ENCODE measurements at places on chromosomes 12 and 14.

DNA sequence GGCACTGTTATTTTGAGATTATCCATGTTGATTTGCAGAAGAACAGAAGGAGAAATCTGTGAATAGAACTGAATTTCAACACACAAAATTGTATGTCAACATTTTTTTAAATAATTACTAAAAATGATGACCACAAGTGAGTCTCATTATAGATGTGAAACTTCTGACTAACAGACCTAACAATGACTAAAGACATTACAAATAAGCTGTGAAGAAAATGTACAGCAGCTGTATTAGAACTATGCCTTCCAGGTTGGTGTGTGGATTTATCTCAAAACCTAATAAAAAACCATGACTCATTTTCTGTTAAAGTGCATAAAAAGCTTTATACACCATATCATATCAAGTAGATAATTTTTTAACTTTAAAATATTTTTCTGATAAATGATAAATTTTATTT, 22.5 kb upstream of the FOXG1 start:
- DNase-seq: no peak

DNA sequence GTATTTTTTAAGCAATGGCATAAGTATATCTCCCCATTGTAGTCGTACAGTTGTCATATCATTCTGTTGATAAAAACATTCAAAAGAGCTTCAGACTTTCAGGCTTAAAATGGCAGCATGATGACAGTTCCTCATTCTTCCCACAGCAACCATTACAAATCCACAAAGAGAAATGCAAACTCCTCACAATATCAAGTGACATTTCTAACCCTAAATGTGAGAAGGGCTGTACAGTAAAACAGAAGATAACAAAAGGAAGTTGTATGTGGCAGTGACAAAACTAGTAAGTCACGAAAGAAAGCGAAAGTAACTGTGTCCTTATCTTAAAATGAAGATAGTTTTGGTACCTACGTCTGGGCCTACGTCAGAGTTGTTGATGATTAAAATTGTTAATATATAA, 46.7 kb downstream of the GXYLT1 start:
- no peak for DNase-seq

GRCh38 chr14:103840014-103840413, 7.4 kb downstream of the PPP1R13B start:
- DNase-seq: no peak

- no peak for DNase-seq
These were observed 212.0 kb downstream of the PTPRO start for GRCh38 chr12:15534322-15534721.

DNA sequence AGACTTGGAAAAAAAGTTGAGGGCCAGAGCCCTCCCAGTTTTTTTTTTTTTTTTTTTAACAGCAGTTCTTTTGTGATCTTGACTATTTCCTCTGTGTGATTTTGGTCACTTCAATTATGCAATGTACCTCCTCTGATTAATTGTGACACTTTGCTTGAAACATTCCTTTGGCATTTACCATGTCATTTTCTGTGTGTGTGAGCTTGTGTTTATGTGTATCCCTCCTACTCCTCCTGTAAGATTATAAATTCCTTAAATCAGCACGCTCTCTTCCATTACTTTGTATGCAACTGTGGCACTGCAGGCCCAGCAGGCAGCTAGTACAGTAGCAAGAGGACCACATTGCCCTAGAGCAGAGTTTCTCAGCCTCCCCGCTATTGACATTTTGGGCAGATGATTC, 33.2 kb upstream of the GALNT16 start:
- no peak for DNase-seq

GRCh38 chr12:109573914-109574244, 285 bp downstream of the MVK start:
- DNase-seq: no peak

DNA sequence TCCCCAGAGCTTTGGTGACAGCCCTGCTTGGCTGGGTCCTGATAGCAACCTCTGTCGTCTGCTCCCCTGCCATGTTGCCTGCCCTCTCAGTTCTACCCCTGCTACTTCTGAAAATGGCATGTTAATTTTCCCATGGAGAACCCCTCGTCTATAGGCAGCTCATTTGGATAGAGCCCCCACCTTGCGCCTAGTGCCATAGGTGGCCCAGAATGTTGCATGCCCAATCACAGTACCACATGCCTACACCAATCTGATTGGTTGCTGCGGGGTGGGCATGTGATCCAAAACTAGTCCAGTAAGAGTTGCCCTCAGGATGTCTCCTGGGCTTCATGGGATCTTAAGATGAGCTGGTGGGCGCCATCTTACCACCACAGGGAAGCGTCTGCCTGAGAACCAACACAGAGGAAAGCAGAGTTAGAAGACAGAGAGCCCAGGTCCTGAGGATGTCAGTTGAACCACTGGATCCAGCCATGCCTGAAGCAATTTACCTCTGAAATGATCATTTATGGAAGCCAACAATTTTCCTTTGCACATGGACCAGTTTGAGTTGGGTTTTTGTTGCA, 85.7 kb downstream of the PAPOLA start:
- no peak for DNase-seq

- DNase-seq: peak; percentile 38
These were observed 1.1 kb upstream of the TM9SF1 start for GRCh38 chr14:24196071-24197055.

DNA sequence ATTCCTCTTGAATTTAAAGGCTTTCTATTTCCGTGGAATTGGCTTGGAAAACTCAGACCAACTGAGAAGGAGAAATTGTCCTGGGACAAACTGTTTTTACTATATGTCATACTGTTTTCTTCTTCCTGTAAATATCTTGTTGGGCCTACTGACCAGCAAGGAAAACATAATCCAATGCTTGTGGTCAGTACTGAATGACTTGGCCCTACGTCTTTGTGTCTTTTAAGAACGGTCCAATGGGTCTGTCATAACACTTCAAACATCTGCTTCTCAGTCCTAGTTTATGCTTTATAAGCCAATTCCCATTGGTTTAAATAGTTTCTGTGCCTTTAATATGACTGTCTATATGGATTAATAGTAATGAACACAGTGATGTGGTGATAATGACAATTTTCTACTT, 248.5 kb upstream of the DDHD1 start:
- DNase-seq: no peak

- DNase-seq: no peak
These were observed 128.5 kb downstream of the TBX3 start for GRCh38 chr12:114555451-114555850.

DNA sequence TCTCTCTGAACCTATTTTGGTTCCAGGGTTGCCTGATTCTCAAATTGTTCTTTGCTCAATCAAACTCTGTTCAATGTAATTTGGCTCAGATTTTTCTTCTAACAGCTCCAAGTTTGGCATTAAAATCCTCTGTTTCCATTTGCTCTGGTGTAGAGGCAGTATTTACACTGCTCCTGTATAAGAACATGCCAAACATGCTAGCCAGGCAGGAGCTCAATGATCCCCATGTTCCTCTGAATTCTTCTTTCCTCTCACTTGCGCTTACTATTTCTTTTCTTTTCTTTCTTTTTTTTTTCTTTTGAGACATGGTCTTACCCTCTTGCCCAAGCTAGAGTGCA, 17.2 kb downstream of the SDR9C7 start:
- DNase-seq: no peak

DNA sequence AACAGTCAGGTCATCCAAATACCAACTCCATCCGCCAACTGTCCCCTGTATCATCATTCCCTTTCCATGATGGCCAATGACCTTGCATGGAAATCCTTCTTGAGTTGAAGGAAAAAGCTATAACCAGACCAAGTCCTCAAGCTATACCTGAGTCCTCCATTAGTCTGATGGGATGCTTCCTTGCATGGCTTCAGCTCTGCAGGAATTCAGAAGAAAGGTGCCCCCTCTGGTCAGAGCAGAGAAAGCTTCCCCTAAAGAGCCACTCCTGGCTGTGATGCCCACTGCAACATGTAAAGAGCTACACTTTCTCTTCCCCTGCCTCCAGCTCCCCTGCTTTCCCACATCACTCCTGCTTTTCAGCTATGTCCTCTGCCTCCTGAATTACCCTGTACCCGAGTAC, 43.1 kb upstream of the FKBP4 start:
- DNase-seq: no peak

DNA sequence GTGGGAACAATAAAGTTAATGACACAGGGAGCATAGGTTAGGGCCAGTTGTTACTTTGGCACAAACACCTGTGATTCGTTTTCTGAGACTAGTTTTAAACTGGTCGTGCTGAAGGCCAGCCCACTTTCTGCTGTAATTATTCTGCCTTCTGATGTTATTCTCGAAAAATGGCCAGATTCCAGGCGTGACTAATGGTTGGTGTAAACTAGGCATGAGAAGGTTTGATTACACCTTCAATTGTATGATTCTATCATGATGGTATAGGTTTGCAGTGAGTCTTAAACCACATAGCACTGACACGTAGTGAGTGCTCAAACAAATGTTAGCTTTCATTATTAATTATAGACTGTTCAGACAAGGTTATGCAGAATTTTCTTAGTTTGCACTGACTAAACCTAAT, 39.0 kb downstream of the CKB start:
- DNase-seq: no peak

DNA sequence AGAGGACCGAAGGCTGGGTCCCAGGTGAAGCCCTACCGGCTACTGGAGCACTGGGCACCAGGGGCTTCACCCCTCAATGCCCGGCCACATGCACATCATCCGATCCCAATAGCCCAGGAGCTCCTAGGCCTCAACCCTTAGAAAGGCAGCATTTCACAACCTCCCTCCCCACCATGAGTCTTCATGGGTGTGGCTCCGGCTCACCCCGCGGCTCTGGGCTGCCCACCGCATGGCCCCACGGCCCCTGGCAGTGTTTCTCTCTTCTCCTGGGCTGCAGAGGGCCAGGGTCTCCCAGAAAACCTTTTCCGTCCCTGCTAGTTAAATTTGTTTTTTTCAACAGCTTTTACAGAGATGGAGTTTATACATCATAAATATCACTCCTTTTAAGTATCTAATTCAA, 28.6 kb upstream of the DLK1 start:
- no peak for DNase-seq

DNA sequence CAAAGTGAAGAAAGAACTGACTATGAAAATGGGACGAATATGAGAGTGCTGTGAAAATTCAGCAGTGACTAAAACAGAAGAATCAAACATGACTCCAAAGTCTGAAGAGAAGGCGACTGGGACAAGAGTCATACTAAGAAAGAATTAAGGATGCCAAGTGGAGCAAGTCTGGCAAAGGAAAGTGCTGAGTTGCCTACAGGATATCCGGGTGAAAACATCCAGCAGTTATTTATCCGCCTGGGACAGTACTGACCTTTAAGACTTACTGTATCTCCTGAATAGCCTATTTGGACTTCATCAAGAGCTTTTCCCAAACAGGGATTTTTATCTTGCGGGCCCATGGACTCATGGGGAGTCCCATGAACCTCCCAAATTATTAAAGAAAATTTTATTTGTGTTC, 41.1 kb downstream of the KICS2 start:
- DNase-seq: no peak

DNA sequence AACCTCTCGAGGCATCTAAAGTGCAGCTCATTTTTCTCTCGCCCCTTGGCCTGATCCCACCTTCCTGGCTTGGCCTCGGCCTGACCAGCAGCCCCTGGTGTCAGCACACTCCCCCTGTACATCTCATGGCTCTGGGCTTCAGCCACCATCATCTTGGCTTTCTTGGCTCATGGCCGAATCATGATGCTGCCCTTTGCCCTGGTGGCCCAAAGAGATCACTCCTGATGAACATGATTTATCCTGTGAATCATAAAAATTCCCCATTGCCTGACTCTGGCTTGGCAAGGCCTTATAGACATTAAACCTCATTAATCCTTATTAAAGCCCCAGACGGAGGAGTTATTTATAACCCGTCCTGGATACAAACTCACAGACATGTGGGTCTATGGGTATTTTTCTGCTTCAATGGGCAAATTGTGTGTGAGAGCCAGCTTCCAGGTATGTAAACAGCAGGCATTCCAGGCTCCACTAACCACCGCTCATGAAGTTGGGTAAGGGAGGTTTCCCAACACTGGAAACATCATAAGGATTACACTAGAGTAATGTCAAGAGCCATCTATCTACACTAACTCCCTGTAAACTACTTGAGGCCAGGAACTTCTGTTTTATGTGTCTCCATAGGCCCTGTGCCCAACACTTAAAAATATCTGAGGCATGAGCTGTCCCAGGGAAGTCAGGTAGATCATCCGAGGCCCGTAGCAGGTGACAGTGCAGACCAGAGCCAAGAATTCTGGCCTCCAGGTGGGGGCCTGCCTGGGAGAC, 171.2 kb downstream of the TTC8 start:
- DNase-seq: no peak

GRCh38 chr14:32635061-32635719, 303.5 kb upstream of the NPAS3 start:
- no peak for DNase-seq

GRCh38 chr12:25710128-25710527, 157.0 kb upstream of the LMNTD1 start:
- no peak for DNase-seq

DNA sequence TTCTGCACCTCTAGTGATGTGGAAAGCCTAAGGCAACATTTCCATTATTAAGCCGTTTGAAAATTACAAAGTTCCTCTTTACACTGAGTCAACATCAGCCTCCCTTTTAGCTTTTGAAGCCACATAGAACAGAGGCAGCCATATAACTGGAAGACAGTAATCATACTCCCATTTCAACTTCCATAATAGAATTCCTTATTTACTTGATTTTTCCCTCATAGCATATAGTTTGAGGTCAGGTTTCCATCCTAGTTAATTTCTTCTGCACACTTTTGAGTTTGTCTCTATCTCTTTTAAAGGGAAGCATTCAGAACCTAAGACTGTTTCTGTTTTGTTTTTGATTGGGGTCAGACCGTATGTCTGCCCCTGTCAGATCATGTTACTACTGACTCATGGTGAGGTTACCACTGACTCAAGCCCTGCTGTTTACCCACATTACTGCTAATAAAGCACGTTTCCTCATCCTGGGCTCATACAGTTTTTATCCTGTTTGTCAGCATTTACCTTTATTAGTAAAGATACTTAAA, 161.0 kb downstream of the SLC38A4 start:
- DNase-seq: no peak

GRCh38 chr14:77902811-77903210, 102.9 kb downstream of the ADCK1 start:
- DNase-seq: no peak

- DNase-seq: no peak
These were observed 19.7 kb upstream of the ITPK1 start for GRCh38 chr14:93135399-93135798.

DNA sequence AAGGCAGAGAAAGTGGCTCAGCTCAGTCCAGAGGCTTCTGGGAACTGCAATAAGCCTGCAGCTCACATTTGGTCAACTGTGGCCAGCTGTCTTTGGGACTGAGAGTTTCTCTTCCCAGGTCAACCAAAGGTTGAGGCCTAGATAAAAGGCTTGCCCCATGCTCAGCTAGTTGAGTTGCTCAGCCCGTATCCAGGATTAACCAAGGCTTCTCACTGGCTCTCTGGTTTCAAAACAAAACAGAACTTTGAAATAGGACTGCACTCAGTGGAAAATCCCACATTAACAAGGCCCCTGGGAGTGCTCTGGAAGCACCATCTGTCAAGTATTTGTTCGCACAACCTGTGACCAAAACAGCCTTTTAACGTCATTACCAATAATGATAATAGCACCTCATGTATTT, 40.3 kb upstream of the NUAK1 start:
- DNase-seq: peak; percentile 62

Data from HAP-1 (cell line).